Bone marrow (tissue), 2 donors: ENCODE measurements at places on chromosomes 7 and 10.

- no peak for DNase-seq
Measured at GRCh38 chr7:130699686-130700085, 13.3 kb upstream of the TSGA13 start.

DNA sequence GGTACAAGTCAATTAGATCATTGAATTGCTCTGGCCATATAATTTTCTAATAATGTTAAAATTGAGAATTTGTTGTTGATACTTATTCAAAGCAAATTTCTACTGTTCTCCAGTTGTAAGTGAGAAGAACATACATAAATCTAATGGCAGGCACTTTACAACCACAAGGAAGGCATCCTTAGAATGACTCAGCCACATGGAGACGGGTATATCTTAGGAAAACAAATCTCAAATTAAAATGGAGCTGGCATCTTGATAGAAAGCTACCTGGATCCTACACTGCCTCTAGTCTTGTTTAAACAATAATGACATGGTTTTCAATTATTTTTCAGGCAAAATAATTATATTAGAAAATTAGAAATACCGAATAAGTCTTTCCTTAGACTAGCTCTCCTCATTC is 1183.7 kb upstream of the SORCS1 start:
- no peak for DNase-seq

GRCh38 chr10:108911814-108912541 is 1011.3 kb downstream of the XPNPEP1 start:
- no peak for DNase-seq

- no peak for DNase-seq
Measured at GRCh38 chr10:20971901-20972300, 74.8 kb upstream of the NEBL start.

DNA sequence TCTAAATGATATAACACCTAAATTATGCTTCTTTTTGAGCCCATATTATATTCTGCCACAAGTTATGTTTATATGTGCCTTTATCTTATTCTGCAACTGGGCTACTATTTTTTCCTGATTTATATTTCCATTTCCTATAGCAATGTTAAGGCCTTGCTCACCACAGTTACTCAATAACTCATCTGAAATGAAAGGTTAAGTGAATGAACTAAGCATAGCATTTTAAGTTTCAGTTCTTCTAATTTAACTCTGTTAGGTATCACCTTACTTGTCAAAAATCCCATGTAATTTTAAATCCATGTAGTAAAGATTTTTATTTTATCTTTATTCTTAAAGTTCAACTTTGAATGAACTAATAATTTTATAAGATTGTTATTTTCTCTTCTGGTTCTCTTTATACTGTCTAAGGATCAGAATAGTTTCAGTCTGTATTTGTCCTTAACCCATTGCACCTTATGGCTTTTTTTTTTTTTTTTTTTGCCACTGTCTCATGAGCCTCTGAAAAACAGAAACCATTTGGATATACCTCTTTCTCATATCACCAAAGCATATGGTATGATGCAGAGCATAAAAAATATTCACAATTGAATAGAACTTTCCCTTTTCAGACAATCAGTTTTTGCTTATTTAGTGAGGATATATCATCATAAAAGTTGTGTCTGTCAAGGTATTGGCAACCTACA is 301.8 kb upstream of the ZWINT start:
- DNase-seq = no peak

DNA sequence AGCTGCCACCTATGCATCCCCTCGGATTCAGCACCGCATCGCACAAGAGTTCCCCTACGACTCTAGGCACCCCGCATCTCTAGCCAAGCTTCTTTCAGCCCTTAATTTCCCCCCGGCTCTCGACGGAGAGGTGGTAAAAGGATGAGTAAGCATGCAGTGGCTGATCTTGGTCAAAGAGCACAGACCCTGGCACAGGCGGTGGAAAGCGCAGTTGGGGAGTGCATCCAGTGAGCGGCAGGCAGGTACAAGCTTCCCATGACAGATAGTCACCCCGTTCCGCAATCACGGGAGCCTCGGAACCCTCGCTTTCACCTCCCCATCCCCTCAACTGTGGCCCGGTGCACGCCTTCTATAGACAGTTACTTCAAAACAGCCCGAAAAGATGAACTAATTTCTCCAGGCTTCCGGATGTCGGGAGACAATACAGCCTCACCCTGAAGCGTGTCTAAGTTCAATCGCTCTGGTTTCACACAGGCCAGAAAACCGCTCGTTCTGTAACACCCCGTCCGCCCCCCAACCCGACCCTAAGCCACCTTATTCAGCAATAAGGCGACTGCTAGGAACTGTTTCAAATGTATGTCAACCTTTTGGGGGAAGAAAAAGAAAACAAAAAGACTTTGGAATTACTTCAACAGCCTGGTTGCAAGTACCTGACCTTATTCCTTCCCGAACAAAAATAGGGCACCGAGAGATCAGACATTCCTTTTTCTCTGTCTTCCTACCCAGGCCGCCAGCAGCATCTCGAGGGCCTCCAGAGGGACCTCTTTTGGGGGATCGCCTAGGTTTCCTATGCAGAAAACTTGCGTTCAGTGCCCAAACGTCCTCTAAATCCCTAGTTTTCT is 1.4 kb downstream of the RHEB start:
- DNase-seq = no peak

DNA sequence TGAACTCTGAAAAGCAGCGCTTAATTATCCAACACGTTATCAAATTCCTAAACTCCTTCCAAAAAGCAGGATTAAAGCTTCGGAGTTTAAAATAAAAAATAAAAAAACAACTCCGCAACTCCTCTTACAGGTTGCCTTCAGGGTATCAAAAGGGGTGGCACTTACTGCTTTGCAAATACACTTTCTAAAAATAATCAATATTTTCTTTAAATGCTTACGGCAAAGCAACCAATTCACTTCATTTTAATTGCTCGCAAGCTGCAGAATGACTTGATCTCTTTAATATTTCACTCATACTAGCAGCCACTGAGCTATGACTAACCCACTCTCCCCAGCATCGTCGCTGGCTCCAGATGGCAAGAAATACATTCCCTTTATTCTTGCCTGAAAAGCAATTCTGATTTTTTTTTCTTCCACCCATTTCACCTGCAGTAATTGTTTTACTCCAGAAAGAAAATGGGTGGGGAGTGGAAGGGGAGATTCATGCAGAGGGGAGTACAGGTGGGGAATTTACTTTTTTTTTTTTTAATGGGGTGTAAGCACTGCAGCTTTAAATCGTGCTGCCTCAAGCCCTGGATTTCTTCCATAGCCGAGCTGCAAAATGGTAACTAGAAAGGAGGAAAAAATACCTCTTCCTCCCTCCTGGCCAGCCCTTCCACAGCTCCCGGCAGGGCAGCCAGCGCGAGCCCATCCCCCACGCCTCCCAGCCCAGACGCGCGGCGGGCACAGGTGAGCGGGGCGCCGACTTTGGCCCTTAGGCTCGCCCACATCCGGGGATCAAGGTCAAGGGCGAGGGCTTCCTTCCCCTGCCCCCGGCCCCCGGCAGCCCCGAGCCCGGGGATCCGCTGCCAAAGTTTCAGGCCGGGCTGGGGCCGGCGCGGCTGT is 54.2 kb upstream of the FHIP2A start:
- DNase-seq = no peak

DNA sequence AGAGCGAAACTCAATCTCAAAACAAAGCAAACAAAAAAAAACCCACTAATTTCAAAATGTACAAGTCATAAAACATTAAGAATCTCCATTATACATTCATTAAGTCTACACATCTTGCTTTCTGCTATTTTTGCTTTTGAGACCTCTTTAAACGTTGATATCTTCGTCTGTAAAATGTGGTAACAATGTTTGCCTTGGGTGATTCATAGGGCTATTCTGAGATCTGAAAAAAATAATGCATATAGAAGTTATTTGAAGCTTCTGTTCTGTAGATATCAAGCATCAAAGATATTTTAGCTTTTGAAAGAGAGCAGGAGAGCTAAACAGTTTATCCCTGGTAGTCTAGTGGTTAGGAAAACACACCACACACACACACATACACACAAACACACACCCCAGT is 158.1 kb upstream of the PLXDC2 start:
- no peak for DNase-seq

GRCh38 chr10:75450075-75450445 is 18.6 kb downstream of the LRMDA start:
- no peak for DNase-seq

DNA sequence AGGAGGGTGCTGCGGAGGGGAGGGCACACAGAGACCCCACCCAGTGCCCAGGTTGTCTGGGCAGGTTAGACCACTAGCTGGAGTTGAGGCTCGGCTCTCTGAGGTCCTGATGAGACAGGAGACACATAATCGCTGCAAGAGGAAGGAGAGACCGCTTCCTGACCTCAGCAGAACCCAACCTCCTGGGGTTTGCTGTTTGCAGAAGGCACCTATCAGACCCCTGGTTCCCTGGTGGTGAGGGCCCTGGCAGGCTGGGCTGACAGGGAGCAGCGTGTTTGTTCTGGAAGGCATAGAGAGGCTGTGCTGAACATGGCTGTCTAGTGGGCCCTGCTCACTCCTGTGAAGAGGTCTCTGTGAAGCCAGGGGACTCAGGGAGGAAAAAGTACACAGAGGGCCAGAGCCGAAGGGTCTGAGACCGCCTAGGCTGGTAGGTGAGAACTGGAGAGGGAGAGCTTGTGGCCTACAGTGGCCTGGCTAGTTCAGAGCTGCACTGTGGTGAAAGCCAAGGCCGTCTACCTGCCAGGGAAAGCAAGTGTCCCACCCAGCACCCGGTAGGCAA is 39.4 kb upstream of the NPFFR1 start:
- no peak for DNase-seq

DNA sequence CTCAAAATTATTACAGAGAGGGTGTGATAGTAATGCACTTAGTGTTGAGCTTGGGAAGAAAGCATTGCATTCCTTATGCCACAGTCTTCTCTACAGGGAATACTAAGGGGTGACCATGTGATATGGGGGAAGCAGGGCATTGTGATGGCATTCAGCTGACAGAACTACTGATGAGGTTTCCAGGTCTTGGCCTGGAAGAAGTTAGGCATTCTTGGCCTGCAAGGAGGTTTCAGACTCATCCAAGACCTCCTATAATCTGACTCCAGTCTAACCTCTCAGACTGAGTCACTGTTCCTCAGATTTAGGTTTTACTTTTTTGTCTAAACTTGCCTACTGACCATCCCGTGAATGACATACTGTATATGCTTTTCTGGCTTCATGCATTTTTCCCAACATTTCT is 7.9 kb downstream of the STMP1 start:
- DNase-seq = no peak

GRCh38 chr7:96233084-96233483 is 88.8 kb downstream of the SLC25A13 start:
- no peak for DNase-seq

GRCh38 chr7:28132959-28133870 is 47.4 kb downstream of the JAZF1 start:
- no peak for DNase-seq

GRCh38 chr7:71784180-71784579 is 628.0 kb downstream of the CALN1 start:
- no peak for DNase-seq

- no peak for DNase-seq
Measured at GRCh38 chr7:16270844-16271243, 150.5 kb downstream of the CRPPA start.

GRCh38 chr7:120990468-120991118 is 2.1 kb downstream of the CPED1 start:
- DNase-seq = no peak

GRCh38 chr10:34231441-34232180 is 583.5 kb downstream of the PARD3 start:
- no peak for DNase-seq

GRCh38 chr7:44519546-44519945 is 21.6 kb downstream of the NPC1L1 start:
- DNase-seq = no peak

- DNase-seq = no peak
Measured at GRCh38 chr10:107740962-107741690, 576.6 kb upstream of the SORCS1 start.

DNA sequence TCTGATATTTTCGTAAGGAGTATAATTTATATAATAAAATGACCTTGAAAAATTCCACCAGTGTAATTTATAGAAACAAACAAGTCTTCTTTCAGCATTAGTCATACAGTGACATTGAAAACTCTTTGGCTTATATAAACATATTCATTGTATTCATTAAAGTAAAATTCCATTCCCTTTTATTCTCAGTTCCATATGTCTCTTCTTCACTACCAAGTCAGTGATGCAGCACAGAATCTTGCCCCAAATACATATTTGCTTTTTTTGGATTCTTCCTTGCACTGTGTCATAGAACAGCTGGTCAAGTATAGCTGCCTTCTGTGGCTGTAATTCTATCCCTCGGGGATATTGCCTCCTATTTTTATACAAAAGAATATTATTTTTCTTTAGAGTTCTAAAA is 884.5 kb upstream of the POT1 start:
- no peak for DNase-seq

- DNase-seq = no peak
Measured at GRCh38 chr10:131688304-131688703, 212.5 kb upstream of the PPP2R2D start.

DNA sequence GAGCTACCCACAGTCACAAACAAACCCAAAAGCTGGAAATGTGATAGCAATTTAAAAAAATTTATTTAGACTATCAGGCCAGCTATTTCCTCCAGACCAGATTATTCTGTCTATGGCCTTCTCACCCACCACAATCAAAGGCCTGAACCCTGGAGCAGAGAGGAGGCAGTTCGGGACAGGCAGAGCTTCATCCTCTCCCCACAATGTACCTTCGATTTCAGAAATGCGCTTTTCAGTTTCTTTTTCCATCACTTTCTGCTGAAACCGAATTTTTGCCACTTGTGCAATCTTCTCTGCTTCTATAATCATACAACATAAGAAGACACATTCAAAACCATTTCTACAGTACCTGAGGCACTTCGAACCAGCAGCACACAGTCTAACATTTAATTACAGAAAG is 29.9 kb downstream of the ERLIN1 start:
- DNase-seq = no peak

GRCh38 chr10:120492346-120492745 is 35.3 kb downstream of the PLPP4 start:
- no peak for DNase-seq

DNA sequence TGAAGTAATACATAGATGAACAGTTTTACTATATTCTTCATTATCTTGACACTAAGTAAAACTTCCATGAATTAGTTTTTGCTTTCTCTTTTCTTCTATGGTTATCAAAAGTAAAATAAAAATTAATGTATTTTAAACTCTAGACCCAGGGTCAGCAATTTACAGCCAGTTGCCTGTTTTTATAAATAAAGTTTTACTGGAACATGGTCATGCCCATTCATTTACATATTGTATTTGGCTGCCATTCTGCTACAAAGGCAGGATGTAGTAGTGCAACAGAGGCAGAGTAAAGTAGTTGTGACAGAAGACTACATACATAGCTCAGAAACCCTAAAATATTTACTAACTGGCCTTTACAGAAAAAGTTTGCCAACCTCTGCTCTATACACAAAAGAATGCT is 98.8 kb downstream of the CNOT4 start:
- no peak for DNase-seq

GRCh38 chr7:113918946-113919345 is at the start of gene PPP1R3A:
PPP1R3A (minus strand) TSS chr7:113919009; CDS start chr7:113918996, 13 bp downstream.
- DNase-seq = no peak

DNA sequence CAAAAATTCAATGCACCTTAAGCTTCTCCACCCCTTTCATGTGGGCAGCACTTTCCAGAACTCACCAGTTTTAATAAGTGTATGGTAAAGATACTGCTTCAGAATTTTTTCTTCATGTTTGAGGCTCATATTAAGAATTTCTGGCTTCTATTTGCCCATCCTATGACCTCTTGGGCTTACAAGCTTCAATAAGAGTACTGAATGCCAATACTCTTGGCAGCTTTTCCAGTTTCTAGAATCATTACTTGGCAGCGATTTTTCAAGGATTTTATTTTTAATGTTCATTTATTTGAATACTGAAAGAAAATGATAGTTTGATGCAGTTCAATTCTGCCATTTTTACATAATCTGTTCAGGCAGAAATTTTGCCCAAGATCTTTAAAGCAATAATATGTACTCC is 242.1 kb upstream of the KCND2 start:
- DNase-seq = no peak
